ENCODE measurements at places on chromosomes 5 and 9. TPM values are rescaled to one million over a fixed set of nuclear protein-coding genes. Genes with fewer than 3 reads are reported as not detected.
A peak's percentile ranks its signal among the peaks of the same experiment; 100 is the strongest.

- no peak for DNase-seq
Observed at GRCh38 chr9:129604766-129605163, 16.1 kb downstream of the C9orf50 start.

GRCh38 chr9:98971915-98972223 is 28.2 kb downstream of the COL15A1 start:
- no peak for DNase-seq

DNA sequence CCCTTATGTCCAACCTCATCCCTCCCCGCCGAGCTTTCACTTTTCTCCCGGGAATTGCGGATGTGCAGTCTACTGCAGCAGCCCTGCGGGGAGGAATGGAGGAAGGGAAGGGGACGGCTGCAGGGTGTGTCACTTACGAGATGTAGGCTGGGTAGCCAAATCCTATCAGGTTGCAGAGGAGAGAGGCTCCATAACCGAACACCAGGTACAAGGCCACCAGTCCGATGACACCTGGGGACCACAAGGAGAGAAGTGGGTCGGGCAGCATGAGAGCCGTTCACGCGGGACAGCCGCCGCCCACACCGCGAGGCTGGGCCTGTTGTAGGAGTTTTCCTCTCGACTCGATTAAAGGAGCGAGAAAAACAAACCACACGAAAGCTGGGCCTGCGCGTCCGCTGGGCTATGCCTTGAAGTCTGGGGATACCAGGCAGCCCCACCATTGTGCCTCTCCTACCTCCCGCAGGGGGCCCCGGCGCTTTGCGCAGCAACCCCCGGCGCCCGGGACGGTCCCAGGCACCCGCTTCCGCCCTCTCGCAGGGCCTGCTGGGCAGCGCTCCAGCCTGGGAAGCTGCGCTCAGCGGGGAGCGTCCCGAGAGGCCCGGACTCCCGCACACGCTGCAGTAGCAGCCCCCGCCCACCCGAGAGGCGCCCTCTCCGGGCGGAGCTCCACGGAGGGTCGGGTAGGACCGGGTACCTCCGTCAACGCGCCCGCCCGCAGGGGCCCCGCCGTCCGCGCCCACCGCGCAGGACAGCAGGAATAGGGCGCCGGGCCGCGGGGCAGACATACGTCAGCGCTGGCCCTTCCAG is 798 bp downstream of the REEP5 start:
- peak; percentile 67 for DNase-seq

Gene CTNNAL1
- 90.8 TPM for total RNA-seq

DNA sequence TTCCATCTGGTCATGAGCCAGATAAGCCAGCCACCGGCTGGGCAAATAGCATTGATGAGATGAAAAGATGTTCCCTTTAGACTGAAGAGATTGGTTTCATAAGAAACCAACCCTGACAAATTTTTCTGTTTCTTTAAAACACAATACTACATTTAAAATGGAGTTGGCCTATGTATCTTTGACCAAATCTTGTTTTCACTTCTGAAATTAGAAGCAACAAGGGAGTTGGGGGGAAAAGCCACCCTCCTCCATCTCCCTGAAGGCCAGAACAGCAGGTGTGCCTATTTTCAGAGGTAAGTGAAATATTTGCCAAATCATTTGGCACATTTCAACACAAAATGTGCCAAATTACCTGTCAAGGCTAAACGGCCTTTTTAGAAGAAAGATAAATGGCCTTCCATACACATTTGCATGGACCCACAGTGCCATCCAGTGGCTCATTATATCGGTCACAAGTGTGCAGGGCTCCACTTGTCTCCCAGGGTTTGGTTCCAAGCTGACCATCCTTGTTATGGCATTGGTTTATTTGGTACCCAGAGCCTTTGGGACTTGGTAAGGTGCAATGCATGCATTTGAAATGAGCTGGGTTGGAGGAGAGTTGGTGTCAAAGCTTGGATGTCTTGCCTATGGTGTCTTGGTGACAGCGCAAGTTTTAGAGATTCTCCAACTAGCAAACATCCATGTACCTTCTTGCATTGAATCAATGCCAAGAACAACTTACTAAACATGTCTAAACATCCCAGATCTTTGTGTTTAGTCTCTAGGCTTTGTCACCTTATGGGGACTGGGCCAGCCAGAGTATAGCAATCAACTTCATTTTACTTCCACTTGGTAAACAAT is 372.0 kb upstream of the KIF2A start:
- DNase-seq = peak; percentile 61

Gene NRARP
- not detected for total RNA-seq

- DNase-seq = no peak
Observed at GRCh38 chr5:150671509-150672236, 10.6 kb downstream of the MYOZ3 start.

Gene CCL27
- total RNA-seq = not detected

All from H4 (cell line).